Activated CD4-positive, alpha-beta T cell treated with anti-CD3 and anti-CD28 coated beads, Interleukin-2, amount 50 U/mL, for 16 hours (primary cell): ENCODE measurements at places on chromosomes 7 and 10.

DNA sequence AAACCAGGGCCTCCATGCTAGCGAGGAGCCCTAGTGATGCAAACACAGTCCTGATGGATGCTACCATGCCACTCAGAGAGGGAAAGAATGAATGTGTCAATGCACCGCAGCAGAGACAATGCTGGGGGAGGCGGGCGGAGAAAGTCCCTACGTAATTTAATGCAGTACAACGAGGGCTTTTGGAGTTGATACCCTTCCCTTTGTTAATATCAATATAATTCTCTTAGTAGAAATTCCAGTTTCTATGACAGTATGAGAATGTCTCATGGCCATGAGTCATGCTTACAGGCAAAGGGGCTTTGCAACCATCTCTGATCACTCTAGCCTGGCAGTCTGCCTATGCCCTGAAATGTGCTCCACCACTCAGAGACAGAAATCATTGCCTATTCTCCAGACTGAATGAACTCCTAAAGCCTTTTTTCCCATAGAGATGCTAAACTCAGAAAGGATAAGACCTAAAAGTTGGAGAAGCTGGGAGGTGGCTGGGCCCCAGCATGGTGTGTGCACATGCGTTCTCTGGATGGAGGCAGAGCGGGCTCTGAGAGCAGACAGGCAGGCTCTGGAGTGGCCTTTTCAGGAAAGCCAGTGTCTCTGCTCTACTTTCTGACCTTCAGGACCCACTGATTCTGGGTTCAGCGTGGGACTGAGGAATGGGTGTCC lies 20.3 kb upstream of the GIMAP2 start:
- no peak for DNase-seq

DNA sequence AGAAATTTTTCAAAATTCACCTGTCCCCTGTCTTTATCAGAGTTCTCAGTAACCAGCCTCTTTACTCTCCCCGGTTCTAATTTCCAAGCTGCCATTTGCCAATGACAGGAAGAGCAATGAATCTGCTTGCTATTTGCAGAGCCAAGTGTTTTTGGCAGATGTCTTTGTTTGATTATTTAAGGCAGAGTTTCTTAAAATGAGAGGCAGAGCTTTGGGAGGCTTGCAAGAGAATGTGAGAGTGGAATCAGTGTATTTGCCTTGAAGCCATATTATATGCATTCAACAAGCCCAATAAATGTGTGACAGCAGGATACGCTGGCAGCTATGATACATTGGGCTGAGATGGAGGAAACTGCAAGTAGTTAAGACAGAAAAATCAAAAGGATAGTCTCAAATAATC lies 196.5 kb downstream of the PHF14 start:
- DNase-seq = no peak

DNA sequence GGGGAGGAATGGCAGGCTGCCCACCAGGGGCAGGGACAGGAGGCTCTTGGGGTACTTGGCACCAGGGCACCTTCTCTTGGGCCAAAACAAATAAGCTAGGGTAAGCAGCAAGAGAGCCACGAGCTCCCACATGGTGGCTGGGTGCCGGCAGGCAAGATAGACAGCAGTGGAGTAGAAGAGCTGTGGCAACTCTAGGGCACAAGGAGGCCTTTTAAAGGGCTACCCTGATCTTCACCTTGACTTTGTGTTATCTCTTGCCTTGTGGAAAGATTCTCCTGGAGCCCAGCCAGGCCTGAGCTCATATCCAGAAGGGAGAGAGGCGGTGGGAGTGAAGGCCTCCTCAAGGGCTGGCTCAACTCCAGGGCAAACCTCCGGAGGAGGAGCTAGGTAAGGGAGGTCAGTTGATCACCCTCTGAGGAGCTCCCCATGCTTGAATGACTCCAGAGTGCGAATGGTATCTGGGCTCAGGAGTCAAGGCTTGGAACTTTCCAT lies at the start of gene CYP17A1:
CYP17A1 (minus strand) TSS at position 184 of the 492 bp plus-strand sequence; CDS start at position 132, 52 bp downstream.
- DNase-seq = no peak

DNA sequence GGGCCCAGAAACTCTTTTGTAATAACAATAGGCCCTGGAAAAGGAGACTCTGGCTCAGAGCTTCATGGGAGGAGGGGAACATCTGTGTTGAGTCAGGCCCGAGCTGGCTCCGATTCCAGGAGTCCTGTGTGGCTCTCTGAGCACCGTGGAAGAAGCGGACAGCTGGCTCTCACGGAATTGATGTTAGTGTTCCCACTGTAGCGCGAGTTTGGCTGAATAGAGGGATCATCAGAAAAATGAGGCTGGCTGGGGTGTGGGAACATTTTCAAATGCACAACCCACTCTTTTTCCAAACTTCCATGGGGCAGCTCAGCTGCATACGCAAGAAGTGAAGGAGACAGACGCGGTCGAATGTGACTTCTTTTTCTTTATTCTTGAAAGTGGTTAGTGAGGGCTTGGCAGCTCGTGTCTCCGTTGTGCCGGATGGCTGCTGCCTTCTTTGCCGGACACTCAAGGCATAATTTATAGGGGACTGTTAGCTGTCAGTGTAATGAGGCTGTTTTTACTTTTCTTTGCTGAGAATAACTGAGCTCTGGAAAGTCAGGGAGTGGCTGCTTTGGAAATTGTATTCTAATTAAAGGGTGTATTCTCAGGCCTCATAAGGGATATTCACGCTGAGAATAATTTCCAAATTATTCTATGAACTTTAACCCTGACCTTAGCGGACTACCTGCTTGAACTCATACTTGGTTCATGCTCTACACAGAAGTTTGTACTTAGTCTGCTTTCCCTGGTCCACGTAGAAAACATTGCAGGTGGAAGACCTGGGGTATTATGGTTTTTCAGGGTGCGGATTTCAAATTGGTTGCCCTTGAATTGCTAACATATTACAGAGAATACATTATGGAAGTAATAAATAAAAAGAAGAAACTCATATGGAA lies 23.1 kb downstream of the MDFIC start:
- no peak for DNase-seq

DNA sequence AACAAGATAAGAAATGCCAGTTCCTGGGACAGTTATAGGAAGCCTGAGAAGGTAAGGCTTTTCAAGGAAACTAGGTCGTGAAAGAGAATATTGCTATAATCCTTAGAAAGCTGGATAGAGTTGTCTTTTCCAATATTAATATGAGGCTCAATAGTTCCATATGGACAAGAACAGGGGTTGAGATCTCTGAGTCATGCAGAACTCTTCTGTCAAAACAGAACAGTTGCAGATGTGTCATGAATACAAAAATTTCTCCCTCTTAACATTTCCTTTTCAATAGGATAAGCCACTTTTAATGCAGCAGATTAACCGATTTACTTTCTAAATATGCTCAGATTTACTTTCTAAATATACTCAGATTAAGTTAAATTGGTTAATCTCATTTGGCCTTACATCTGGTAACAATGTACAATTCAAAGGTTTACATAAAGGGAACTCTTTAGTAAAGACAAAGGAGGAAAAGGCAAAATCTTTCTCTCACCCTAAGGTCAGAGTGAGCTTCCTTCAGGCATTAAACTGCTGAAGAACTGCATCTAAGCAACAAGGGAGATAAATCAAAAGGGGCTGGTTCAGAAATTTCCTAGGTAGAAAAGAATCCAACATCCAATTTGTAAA lies 104.7 kb upstream of the PCDH15 start:
- DNase-seq = no peak

GRCh38 chr7:1318661-1319060 lies 86.0 kb downstream of the UNCX start:
- no peak for DNase-seq

GRCh38 chr7:87517136-87517815 lies 41.8 kb upstream of the ABCB4 start:
- no peak for DNase-seq

DNA sequence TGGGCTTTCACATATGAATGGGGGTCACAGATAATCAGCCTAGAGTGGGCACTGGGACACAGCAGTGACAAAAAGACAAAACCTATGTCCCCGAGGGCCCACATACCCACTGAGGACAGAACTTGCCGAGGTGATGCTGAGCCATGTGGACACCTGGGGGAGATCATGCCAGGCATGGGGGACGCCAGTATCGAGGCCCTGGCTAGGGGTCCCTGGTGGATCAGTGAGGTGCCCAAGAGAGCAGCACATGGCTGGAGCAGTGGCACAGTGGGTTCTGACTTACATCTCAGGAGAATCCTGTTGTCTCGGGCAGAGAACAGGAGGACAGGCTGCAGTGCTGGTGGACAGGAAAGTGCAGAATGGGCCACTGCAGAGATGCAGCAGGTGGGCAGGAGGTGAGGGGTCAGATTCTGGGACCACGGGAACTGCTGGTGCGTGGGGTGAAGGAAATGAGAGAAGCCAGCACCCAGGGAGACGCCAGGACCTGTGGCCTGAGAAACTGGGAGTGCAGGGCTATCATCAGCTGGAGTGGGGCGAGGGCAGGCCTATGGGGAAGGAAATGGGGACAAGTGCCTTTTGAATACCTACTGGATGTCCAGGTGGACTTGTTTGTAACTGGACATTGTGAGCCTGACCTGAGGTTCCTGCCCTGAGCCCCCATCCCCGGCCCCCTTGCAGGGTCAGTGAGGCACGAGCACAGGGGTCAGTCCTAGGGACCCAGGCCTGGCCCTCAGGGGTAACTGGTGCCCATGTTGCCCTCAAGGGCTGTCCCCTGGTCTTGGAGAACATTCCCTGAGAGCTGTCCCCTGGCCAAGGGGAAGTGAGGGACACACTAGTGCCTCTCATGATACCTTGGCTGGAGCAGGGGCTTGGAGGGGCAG lies 91.2 kb upstream of the RET start:
- no peak for DNase-seq

DNA sequence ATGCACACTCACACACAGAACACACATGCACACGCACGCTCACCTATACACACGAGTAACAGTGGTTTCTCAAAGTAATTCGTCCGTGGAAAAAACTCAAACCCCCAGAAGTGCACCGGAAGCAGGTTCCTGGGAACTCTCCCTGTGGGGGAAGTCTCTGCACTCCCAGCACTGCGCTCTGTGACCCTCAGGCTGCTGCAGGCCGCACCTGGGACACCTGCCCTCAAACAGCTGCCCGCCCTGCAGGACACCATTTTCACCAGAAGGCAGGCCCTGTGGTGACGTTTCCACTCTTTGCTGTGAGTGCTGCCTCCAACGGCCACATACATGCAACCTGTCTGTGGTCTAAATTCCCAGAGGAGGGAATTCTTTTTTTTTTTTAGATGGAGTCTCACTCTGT lies 21.3 kb downstream of the YKT6 start:
- DNase-seq = no peak

DNA sequence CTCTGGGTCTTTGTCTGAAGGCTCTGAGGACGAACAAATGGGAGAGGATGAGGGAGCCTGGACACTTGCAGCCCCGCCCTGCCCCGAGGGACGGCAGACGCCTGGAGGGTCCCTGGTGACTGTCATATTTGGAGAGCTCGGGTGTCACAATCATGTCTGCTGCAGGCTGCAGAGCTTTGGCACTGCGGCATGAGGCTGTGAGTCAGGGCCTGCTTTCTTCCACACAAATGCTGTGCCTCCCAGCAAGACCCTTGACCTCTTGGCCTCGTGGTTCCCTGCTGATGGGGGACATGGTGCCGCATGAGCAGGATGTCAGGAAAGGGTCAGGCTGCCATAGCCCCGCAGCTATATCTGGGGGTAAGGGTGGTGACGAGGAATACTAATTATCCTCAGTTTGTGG lies 64.9 kb upstream of the PPIF start:
- no peak for DNase-seq

DNA sequence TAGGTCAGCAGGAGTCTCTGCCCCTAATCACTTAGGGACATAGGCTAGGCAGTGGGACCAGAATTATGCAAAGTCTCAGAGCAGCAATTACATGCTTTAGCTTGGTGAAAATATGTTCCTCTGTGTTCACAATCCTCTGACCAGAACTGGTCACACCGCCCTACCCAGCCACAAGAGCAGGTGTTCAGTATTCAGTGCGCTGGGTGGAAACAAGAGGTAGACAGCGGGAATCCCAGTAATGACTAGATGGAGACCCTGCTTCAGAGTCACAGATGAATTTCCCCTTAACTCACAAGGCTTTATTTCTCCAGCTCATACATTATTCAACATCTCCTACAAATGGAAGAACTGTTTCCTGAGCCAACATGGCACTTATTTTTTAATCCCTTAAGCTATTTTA lies 763.7 kb upstream of the POM121L12 start:
- no peak for DNase-seq

GRCh38 chr10:132551093-132551807 lies 13.7 kb downstream of the INPP5A start:
- peak; percentile 67 for DNase-seq

- no peak for DNase-seq
These were observed 294.2 kb upstream of the ZMIZ1 start for GRCh38 chr10:78774614-78774998.

DNA sequence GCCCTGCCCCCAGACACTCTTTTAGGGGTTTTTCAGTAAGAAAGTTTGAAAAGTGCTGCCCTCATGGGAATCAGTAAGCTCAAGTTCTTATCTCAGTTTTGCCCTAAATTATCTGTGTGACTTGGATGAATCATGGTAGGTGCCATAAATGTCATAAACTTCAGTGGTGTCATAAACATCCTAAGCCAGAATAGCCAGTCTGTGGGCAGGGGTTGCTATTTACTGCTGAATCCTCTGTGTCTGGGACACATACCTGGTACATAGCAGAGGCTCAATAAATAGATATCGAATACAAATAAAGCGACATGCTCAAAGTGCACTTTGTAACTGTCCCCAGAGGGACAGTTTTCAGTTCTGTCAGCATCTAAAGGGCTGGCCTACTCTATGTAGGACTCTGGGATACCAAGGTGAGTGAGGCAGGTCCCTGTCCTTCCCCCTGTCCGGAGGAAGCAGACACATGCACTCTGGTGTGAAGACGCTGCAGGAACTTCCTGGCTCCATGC lies 502.1 kb downstream of the RPS24 start:
- DNase-seq = no peak

- DNase-seq = no peak
These were observed 9.5 kb downstream of the NCAPG2 start for GRCh38 chr7:158695056-158695455.

GRCh38 chr7:121516821-121517220 lies 120.7 kb upstream of the FAM3C start:
- no peak for DNase-seq

- peak; percentile 90 for DNase-seq
These were observed 11.1 kb downstream of the FAM53B start for GRCh38 chr10:124732931-124733570.

DNA sequence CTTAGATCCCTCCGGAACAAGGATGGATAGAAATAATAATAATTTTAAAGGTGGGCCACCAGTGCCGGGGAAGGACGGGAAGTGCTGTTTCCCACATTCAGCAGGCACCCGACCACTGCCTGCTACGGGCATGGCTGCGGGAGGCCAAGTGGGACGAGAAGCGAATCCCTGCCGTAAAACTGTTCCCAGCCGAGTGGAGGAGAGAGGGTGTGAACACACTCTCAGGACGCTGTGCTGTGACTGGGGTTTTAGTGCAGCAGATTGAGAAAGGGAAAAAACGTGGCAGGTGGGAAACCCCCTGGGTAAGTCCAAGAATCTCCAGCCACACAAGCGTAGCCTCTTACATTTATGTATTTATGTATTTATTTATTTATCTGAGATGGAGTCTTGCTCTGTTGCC lies 158.8 kb downstream of the DNAJB6 start:
- DNase-seq = peak; percentile 30

DNA sequence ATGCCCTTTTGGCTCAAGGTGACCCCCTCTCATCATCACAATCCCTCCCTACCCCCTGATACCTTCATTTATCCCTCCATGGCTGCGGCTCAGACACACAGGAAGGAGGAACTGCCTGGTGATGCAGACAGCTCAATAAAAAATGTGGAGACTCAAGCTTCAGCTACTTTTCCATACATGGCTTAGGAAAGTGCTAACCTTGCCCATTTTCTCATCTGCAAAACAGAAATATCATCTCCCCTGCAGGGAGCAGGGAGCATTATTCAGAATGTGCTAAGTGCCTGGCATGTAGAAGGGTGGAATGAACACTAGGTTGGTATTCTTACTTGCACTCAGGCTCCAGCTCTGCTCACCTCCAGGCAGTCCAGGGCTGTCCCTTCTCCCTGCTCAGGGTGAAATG lies 23.8 kb downstream of the CXCL12 start:
- no peak for DNase-seq
